NCI-H82 (cell line): ENCODE measurements at places on chromosomes 7 and 10.

- no peak for DNase-seq
Measured at GRCh38 chr7:119681336-119681735, 591.6 kb upstream of the KCND2 start.

GRCh38 chr7:47401611-47402570 is 180.0 kb downstream of the TNS3 start:
- no peak for DNase-seq

GRCh38 chr10:89269433-89270152 is 18.0 kb upstream of the LIPA start:
- no peak for DNase-seq

- no peak for DNase-seq
Measured at GRCh38 chr7:112370436-112370835, 79.8 kb upstream of the IFRD1 start.

DNA sequence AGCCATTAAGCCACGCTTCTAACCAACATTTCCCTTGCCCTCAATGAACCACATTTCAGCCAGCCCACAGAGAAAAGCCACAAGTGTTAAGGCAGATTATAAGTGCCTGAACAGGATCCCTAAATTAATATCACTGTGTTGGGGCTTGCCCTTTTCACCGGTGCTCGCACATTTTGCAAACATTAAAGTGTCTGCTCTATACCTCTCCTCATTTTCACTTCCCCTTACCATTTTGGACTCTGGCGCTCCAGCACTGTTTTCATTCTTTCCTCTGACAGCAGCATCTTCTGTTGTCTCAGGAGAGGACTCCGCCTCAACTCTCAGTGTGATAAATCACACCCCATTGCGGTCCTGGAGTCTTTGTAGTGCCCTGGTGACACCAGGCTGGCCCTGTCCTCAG is 274.2 kb downstream of the BAMBI start:
- no peak for DNase-seq
